ENCODE measurements at places on chromosomes 7 and 10.

DNA sequence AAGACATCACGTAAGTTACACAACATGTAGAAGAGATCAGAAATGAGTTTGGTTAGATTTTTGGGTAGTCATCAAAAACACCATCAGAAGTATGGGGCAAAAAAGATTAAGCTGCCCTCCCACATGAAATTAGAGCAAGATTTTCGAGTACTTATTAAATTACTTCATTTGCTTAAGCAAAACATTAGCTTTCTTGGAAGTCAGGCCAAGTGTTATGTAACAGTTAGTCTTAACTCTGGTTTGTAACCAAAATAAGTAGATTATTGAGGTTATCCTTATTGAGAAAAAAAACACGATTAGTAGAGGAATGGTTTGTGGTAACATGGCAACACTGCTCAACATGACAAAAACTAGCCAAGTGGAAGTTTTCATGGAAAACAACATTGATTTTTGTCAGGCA, 37.9 kb downstream of the HBP1 start:
- no peak for DNase-seq

GRCh38 chr10:4568086-4568485, 257.9 kb upstream of the AKR1E2 start:
- DNase-seq, result no peak

GRCh38 chr10:21171936-21172541, 274.9 kb upstream of the NEBL start:
- DNase-seq, result no peak

DNA sequence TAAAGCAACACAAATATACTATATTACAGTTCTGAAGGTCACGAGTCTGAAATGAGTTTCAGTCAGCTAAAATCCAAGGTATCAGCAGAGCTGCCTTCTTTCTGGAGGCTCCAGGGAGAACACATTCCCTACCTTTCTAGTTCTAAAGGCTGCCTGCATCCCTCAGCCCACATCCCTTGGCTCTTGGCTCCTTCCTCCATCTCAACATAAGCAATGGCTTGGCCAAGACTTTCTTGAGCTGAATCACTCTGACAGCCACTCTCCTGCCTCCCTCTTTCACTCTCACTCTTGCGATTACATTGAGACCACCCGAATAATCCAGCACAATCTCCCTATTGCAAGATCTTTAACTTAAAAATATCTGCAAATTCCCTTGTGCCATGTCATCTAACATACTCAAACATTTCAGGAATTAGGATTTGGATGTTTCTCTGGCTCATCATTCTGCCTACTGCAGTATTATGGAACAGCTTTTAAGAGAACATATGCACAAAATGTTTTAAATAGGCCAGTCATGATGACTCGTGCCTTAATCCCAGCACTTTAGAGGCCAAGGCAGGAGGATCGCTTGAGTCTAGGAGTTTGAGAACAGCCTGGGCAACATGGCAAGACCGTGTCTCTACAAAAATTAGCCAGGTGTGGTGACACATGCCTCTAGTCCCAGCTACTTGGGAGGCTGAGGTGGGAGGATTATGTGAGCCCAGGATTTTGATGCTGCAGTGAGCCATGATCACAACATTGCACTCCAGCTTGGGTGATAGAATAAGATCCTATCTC, 144.2 kb upstream of the VSTM2A start:
- DNase-seq, result no peak

DNA sequence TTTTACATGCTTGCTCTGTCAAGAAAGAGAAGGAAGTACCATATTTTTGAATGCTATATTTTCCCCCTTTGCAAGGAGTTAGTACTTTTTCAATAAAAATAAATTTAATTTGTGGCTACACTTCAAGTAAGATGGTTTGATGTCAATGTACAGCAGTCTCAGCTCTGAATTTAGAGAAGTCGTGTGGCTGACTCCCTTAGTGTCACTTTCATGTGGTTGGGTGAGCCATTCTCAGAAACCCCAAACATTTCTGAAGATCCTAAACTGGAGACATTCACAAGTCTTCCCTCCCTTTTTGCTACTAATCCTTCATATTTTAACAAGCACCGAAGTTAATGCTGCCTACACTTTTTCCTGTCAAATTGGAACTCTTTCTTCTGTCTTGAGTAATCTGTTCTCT, 244.4 kb downstream of the DYNC1I1 start:
- DNase-seq, result no peak

GRCh38 chr7:2553831-2554581, 1.3 kb downstream of the BRAT1 start:
- no peak for DNase-seq

All from stimulated activated CD8-positive, alpha-beta memory T cell treated with anti-CD3 and anti-CD28 coated beads, Interleukin-4, amount 100 ng/mL, for 1 hour (primary cell).